Activated CD4-positive, alpha-beta memory T cell treated with anti-CD3 and anti-CD28 coated beads for 36 hours (primary cell): ENCODE measurements at places on chromosomes 5 and 9. TPM values are rescaled to one million over a fixed set of nuclear protein-coding genes. Genes with fewer than 3 reads are reported as not detected.

DNA sequence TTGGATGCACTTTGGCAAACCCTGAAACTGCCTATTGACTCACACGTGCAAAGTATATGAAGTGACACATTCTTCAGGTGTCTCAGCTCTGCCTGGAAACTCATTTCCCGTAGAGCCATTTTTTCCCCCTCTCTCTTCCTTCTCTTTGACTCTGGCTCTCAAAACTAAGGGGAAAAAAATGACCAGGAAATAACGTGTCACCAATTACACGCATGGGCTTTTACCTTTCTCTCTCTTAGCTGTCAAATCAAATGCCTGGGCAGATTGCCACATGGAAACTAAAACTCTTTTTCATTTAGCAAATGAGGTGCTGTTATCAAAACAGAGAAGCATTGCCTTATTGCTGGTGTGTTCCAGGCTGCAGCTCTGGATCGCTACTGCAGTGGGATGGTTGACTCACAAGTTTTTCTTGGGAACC, 18.3 kb upstream of the IFNK start:
- peaks cover 11% of the 10 kb centered on the region for H3K27me3 ChIP-seq
- no peak for DNase-seq
- no peak overlapping the region for H3K27ac ChIP-seq
- H3K4me3 ChIP-seq: no peak overlapping the region

The MEGF10 gene
- total RNA-seq: not detected

The FLT4 gene
- total RNA-seq: 1.4 TPM

DNA sequence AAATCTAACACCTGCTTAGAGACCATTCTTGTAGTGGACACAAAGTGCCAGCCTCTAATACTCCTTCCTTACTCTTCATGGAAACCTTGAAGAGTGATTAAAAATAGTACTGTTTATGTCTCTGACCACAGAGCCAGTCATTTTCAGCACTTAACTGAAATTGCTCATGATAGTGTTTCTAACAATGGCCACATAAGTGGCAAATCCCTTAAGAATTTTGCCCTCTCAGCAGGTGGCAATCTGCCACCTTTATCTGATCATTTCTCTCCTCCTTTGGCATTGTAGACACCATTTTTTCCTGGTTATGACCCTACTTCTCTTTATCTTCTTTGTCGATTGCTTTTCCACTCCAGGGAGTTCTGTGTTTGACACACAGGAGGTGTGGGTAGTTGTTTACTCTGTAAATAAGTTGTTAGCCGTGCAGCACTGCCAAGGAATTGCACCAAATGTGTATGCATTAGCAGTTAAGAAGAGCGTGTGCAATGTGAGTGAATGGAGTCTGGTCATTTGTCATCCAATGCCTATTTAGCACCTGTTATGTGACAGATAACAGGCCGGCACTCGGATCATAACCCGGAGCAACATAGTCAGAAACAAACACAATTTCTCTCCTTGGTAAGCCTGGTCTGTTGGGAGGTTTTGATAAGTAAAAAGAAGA, 36.8 kb upstream of the STARD4 start:
- H3K36me3 ChIP-seq: no peaks in the 10 kb centered on the region
- H3K27me3 ChIP-seq: peaks cover 1% of the 10 kb centered on the region
- H3K27ac ChIP-seq: no peak overlapping the region
- H3K4me3 ChIP-seq: no peak overlapping the region
- H3K4me1 ChIP-seq: peaks cover 20% of the 10 kb centered on the region
- no peak for DNase-seq

- peaks cover 10% of the 10 kb centered on the region for H3K4me1 ChIP-seq
- H3K36me3 ChIP-seq: no peaks in the 10 kb centered on the region
- H3K27ac ChIP-seq: no peak within 1 kb of the TSS
Observed at GRCh38 chr5:31193591-31194467, at the start of gene CDH6. TSS of gene CDH6 (plus strand) at chr5:31193686. CDS start at chr5:31267474, 73,788 bp downstream.

DNA sequence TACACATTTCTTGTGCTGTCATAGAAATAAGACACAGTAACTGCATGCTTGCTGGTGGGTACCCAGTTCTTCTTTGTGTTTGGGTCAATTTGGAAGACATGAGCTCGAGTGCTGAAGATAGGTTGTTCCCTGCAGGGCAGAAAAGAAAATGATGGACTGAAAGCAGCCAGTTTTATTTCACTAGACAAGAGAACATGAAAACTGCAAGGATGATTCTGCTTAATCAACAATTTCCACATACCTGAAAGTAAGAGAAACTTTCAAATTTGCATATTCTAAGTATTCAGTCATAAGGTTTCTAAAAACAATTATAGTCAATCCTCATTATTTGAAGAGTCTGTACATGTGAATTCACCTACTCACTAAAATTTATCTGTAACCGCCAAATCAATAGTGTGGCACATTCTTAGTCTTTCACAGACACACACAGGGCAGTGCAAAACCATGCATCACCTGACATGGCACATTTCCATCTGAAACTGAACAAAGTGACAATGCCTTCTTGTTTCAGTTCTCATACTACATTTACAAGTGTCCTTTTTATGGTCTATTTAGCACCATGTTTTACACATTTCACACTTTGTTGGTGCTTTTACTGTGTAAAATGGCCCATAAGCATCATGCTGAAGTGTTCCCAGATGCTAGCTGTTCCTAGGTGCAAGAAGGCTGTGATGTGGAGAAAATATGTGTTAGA, 56.9 kb downstream of the HOMER1 start:
- H3K36me3 ChIP-seq: peaks cover 6% of the 10 kb centered on the region
- H3K27me3 ChIP-seq: peaks cover 1% of the 10 kb centered on the region
- peaks cover 7% of the 10 kb centered on the region for H3K4me1 ChIP-seq
- no peak overlapping the region for H3K4me3 ChIP-seq

DNA sequence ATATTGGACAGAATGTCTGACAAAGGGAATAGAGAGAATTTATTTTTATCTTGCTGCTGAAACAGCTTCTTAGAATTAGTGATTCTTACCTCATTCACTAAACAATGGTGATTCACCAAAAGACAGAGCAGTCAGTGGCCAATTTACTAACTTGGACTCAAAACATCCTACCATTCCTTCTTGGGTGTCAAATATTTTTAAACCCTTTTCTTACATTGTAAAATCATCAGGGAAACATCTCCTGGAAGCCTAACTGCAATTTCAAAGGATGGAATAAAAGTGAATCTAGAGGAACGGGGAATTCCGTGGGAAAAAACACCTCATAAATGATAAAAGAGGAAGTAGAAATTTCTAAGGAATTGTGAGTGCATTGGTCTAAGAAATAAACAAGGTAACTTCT, 97.7 kb downstream of the LHFPL2 start:
- peaks cover 10% of the 10 kb centered on the region for H3K27me3 ChIP-seq
- no peaks in the 10 kb centered on the region for H3K36me3 ChIP-seq
- peaks cover 4% of the 10 kb centered on the region for H3K4me1 ChIP-seq
- H3K4me3 ChIP-seq: no peak overlapping the region

The IFNA2 gene
- not detected for total RNA-seq

- no peak overlapping the region for H3K4me3 ChIP-seq
- H3K4me1 ChIP-seq: no peaks in the 10 kb centered on the region
- H3K27me3 ChIP-seq: peaks cover 3% of the 10 kb centered on the region
- H3K36me3 ChIP-seq: no peaks in the 10 kb centered on the region
- H3K27ac ChIP-seq: no peak overlapping the region
Observed at GRCh38 chr5:58197875-58198274, 262.0 kb downstream of the PLK2 start.

- H3K4me3 ChIP-seq: no peak overlapping the region
- no peak for DNase-seq
- H3K27me3 ChIP-seq: peaks cover 5% of the 10 kb centered on the region
- H3K36me3 ChIP-seq: no peaks in the 10 kb centered on the region
- H3K4me1 ChIP-seq: no peaks in the 10 kb centered on the region
Observed at GRCh38 chr9:125988479-125989050, 241.4 kb downstream of the PBX3 start.

DNA sequence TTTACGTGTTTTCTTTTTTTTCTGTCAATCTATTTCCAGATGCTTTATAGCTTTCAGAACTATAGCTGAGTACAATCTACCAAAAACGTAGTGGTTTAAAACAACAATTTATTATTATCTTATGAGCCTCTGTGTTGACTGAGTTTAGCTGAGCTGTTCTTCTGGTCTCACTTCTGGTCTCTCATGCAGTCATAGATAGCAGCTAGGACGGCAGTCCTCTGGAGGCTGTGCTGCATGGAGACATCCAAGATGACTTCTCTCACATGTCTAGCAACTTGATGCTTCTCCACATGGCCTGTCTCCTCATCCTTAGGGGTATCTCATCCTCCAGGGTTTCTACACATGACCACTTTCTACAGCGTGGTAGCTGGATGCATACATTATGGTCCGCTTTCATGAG, 22.0 kb upstream of the RAD23B start:
- no peaks in the 10 kb centered on the region for H3K4me1 ChIP-seq
- no peak overlapping the region for H3K4me3 ChIP-seq
- DNase-seq: no peak
